ENCODE measurements at places on chromosomes 12 and 14. TPM values are rescaled to one million over a fixed set of nuclear protein-coding genes. Genes with fewer than 3 reads are reported as not detected.

Gene SLC17A8
- polyA plus RNA-seq, result 0.48 TPM

Gene SPRYD4
- 1.6 TPM for polyA plus RNA-seq

Gene C12orf50
- not detected for polyA plus RNA-seq

Gene RTN1
- polyA plus RNA-seq, result 1,256 TPM
